ENCODE measurements at places on chromosomes 5 and 9.

- no peak for DNase-seq
These were observed 25.8 kb downstream of the CAST start for GRCh38 chr5:96687812-96688453.

- DNase-seq = no peak
These were observed 7.6 kb downstream of the OLFML2A start for GRCh38 chr9:124784509-124784908.

GRCh38 chr5:179762781-179763176 is 30.2 kb downstream of the MAML1 start:
- no peak for DNase-seq

GRCh38 chr5:54904425-54904824 is 81.0 kb downstream of the ESM1 start:
- no peak for DNase-seq

DNA sequence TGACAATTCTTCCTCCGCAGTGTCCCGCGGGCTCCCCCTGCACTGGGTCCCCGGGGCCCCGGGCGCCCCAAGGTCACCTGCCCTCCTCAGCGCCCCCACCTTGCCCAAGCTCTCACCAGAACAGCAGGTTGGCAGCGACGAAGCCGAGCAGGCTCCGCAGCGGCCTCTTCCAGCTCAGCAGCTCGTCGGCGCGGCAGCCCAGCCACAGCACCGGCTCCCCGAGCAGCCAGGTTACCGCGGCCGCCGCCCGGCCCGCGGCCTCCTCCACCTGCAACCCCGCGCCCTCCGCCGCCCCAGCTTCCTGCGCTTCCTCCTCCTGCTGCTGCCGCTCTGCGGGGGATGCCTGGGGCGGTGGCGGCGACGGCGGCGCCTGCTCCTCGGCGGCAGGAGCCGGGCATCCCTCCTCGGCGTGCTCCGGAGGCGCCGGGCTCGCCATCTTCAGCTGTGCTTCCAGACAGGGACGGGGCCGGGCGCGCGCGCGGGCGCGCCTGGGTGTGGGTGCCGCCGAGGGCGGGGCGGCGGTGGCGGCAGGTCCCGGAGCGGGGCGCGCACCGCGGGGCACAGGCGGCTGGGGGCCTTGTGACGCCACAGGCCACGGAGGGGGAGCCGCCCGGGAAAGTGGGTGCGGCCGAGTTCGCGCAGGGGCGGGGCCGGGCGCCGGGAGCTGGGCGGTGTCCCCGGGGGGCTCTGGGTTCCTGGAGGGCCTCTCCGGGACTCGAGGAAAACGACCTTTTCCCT is at the start of gene RETREG1:
TSS of gene RETREG1 (minus strand) at position 462 of the 738 bp plus-strand sequence. CDS start at position 436, 26 bp downstream.
- DNase-seq = peak; percentile 87

GRCh38 chr5:21823076-21823574 is 1030.0 kb downstream of the CDH12 start:
- DNase-seq = no peak

GRCh38 chr9:136092353-136092650 is 2.8 kb downstream of the NACC2 start:
- DNase-seq = no peak

DNA sequence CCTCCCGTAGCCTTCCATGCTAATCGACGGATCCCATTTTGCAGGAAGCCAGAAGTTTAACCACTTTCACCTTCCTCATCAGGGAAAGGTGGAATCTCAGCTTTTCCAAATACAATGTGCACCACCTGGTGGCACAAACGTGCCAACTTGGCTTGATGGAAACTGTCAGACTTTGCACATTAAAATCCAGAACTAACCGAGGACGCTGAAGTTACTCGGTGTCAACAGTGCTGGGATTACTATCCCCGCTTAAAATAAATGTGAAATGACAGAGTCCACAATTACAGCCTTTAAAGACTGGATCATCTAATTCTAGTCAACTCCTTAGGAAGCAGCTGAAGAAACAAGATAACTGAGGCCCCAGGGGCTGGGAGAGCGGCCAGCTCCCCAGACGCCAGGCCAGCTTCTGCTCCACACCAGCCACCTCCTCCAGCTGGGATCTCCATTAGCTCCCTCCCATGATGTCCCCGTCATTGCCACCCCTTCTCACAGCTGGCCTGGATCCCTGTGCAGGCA is 50.1 kb upstream of the RETREG1 start:
- DNase-seq = peak; percentile 38

DNA sequence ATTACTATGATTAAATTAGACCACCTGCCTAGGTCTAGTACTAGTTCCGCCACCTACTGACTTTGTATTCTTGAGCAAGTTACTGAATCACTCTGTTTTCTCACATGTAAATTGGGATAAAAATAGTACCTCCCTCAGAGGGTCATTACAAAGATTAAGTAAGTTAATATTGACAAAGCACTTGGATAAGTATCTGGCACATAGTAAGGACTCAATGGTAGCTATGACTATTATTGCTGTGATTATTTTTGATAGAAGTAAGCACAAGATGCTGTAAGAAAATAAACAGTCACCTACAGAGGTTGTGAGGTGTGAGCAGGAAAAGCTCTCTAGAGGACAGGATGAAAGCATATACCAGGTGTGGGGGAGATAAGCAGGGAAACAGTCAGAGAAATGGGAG is 173.1 kb upstream of the PAPPA start:
- no peak for DNase-seq

GRCh38 chr5:178740181-178740557 is 9.7 kb upstream of the ZNF354A start:
- no peak for DNase-seq

- no peak for DNase-seq
These were observed 238.0 kb downstream of the ENC1 start for GRCh38 chr5:74402553-74402952.

DNA sequence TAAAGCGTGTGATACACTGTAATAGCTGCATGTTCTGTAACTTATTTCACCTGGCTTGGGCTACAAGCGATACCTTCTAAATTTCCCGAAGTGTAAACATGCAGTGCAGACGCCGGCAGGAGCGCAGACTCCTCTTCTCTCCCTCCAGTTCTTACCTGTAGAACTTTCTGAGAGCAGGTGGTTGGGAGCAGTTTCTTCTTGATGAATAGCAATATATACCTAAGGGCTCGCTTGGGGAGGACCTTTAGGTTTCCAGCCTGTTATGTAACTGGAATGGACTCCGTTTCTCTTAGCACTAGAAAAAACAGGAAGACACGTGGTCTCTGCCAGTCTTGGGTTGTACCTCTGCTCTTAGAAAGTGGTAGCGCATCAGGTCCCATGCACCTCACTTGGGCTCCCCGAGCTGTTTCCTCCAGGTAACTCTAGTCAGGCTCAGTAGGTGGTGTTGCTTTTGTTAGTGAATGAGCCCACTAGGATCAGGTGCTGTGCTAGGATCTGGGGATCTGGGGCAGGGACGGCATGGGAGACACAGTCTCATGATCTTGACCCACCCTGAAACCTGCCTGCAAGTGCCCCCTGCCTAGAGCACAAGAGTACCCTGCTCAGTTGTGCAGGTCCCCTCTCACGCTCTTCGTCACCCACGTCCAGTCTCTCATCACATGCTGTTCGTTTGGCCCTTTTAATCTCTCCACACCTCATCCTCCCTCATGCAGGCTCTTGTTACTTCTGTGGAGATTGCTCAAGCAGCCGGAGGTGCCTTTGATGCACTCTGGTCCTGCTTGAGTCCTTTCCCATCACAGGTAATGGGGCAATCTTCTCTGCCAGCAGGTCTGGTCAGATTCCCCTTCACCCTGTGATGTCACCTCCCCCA is 2.8 kb downstream of the TENT4A start:
- no peak for DNase-seq

GRCh38 chr9:112819635-112820496 is 69.3 kb downstream of the SNX30 start:
- DNase-seq = peak; percentile 5

DNA sequence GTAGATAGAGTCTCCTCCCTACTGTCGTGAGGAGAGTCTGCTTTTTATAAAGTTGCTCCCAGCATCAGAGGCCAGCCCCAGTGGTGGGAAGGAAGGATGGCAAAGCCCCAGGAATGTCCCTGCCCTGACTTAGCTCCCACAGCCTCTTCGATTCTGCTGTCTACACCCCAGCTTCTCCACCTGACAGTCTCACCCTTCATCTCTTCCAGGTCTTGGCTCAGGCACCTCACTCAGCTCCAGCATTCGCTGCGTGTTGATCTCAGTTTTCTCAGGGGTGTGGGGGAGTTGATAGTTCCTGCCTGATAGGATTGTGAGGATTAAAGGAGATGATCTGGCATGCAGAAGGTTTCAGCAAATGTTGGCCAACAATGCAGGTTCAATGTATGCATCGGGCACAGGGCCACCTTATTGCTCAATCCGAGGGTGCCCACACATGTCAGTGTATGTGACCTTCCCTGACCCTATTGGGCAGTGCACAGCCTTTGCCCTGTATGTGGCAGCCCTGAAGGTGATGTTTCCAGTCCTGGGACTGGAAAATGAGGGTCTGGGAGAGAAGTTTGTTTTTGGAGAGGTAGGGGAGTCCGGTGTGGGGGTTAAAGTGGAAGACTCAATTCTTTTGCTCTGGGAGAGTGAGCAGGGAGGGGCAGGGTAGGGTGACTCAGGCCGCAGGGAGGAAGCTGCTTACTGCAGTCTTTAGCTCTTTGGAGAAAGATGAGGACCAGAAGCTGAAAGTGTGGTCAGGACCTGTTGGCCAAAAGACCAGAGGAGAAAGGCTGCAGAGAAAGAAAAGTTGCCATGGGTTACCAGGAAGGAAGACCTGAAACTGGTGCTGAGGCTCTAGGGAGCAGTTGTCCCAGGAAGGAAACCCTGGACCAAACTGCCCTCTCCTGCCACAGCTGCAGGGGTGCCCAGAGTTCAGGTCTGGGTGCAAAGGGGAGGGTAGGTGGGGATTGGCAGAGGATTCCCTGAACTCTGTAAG is 153.2 kb downstream of the MACROH2A1 start:
- DNase-seq = no peak

DNA sequence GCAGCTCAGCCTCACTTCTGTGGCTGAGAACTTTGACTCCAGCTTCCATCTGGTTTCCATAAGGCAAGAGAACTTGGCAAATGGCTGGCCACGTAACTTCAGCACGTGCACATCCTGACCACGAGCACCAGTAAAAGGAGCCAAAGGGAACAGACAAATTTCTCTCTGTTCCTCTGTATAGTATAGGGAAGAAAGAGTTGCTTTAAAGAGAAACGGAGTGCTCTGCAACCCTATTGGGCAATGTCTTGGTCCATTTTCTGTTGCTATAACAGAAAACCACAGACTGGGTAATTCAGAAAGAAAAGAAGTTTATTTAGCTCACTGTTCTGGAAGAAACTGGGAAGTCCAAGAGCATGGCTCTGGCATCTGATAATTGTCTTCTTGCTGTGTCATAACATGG is 558.7 kb downstream of the ACTL7B start:
- no peak for DNase-seq

- no peak for DNase-seq
These were observed 313.9 kb upstream of the TLE4 start for GRCh38 chr9:79257790-79258351.

- DNase-seq = peak; percentile 26
These were observed 57.6 kb downstream of the AHRR start for GRCh38 chr5:378976-379742.

DNA sequence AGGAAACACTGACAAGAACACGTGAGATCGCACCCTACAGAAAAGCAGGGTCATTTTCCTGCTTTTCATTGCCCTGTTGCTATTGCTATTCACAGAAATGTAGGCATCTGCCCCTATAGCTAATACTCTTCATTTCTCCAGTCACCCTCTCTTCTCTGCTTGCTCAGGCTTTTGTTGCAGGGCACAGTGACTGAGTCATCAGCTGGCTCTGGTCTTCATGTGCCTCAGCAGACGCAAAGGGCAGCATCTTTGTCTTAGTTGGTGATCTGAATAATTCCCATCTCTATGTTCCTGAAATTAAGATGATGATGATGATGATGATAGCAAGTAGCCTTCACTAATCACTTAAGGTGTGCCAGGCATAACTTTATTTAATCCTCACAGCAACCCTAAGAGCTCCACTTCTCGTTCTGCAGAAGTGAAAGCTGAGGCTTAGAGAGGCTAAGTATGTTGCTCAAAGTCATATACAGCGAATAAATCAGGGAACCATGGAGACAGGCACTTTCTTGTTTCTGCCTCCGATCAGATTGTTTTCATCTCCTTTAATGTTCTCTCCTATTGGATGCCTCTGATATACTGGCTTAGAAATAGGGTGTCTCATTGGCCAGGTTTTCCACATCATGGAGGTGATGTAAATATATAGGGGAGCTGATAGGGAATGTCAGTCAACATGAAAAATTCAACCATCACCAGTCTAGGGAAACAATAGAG is 133.0 kb upstream of the STK32A start:
- no peak for DNase-seq

DNA sequence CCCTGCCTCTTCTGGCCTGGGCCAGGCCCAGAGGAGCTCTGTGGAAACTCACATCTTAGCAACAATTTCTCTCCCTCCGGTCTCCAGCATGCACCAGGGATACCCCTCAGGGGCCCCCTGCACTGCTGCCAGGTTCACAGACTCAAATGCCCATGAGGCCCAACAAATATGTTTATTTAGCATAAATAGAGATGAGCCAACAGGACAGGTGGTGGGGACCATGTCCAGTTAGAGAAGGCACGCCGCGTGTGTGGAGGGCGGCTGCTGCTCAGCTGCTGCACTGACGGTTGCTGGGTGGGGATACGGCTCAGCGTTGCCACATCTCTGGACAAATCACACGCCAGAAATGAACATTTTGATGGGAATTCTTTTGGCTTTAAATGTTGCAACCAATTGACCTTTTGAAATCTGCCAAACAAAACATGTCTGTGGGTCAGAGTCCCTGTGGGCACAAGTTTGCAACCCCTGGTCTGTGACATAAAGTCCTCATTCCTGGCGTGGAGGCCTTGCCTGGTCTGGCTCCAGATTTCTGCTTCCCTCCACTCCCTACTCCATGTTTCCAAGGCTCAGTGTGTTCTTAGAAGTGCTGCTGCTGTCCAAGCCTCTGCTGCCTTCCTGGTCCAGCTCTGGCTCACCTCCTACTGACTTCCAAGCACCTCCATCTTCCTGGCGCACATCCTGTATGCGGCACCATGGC is 88.9 kb downstream of the AMBP start:
- no peak for DNase-seq

DNA sequence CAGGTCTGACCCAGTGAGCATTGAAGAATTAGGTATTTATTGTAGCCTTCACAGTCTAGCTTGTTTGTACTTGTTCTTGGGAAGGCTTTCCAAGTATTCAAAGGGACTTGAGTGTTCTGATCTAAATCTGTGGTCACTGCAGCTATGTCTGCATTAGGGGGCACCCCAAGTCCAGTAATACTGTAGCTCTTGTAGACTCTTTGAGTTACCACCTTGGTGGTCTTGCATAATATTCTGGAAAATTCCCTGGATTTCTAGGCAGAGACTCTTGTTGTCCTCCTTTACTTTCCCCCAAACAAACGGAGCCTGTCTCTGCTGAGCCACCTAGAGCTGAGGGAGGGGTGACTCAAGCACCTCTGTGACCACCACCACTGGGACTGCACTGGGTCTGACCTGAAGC is 149.5 kb upstream of the DHFR start:
- no peak for DNase-seq

- peak; percentile 3 for DNase-seq
These were observed 89.5 kb downstream of the EPB41L4A start for GRCh38 chr5:112329419-112330090.

- no peak for DNase-seq
These were observed 81.4 kb downstream of the CD180 start for GRCh38 chr5:67115246-67115645.

GRCh38 chr9:78714576-78714975 is 417.7 kb downstream of the PSAT1 start:
- DNase-seq = no peak

GRCh38 chr5:7094626-7095025 is 301.3 kb upstream of the ADCY2 start:
- DNase-seq = peak; percentile 13

GRCh38 chr9:109802491-109802890 is 22.5 kb downstream of the PALM2AKAP2 start:
- no peak for DNase-seq

Measured in stimulated activated CD4-positive, alpha-beta T cell treated with anti-CD3 and anti-CD28 coated beads, Interleukin-15, amount 100 ng/mL, for 24 hours (primary cell).